DMS 273 treated with DMSO at 0.1 percent for 48 hours (cell line): ENCODE measurements at places on chromosomes 5 and 9.

- no peak for DNase-seq
Measured at GRCh38 chr9:136046554-136046920, 48.6 kb downstream of the NACC2 start.

GRCh38 chr9:68493958-68494577, 46.6 kb downstream of the TMEM252 start:
- DNase-seq: peak; percentile 2

DNA sequence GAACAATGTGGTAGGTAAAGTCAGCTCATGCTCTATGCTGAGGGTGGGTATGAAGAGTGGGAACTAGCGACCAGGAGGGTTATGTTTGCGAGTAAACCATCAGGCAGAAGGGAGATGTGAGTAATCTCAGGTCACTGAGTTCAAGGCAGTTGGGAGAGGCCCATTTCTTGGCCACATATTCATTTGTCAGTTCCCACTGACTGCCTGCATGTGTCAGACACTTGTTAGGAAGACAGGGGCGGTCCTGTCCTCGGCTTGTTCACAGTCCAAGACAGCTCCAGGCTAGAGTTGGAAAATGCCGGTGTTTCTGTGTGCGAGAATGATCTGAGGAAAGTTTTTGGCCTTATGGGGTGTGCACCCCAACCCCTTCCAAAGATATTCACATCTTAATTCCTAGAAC, 48.6 kb upstream of the GDNF start:
- no peak for DNase-seq

DNA sequence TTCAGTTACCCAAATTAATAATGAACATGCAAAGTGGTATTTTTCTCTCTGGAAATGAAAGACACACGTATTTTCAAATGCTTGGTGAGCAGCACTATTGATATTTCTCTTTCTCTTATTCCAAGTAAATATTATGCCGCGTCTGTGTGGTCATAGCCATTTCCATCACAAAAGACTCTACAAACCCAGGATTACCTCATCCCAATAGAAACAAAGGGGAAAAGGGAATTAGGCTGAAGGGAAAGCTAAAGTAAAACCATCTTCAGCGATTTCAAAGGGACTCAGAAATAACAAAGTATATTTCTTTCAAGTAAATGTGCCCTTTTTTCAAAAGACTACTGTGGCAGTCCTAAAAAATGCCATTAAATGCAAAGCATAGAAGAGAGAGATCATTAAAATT, 62.0 kb upstream of the FST start:
- no peak for DNase-seq

DNA sequence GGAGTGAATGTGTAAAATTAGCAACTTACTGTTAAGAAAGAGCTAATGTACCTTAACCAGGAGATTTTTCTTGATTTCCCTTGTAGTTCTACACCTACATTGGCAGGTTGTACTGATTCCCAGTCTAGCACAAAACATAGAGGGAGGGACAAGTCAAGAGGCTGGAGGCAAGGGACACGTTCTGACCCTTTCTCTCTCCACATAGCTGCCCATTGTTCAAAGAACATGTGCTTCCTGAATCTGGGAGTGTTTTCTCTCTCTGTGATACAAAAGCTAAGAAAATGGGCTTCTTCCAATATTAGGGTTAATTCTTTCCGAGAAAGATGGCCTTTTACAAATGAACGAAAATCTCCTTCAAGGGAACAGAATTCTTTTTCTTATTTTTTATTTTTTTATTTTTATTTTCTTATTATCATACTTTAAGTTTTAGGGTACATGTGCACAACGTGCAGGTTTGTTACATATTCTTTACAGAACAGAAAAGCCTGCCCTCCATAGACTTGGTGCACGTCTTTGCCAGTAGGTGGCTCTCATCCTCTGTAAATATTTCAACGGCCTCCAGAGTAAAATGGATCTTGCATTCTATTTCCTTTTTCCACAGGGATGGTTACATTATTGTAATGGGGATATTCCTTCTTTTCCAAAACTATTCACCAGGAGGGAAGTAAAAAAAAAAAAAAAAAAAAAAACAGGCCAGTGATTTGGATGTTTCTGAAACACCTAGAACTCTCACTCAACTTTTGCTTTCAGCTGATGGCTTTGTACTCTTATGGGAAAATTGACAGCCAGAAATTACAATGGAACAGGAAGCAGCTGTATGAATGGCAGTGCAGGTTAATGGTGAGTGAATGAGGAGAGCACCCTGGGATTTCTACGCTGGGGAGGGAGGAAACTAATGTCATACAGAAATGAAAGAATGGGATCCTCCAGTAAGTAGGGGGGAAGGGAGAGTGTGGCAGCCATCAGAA, 13.1 kb upstream of the IFNA5 start:
- peak; percentile 14 for DNase-seq

DNA sequence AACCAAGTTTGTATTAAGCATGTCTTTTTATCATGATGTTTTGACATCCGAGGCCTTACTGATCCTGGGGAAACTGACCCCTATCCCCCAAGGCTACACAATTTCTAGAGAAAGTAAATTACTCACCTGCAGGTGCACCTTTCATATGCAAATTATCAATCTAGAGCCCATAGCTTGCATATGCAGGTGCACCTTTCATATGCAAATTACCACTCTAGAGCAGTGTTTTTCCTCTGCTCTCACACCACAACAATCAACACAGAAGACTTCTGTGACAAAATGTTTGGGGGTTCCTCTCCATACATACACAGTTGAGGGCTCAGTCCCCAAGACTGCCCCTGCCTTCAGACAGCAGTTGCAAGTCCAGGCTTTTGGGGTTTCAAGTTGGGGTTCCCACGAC, 203.7 kb upstream of the RORB start:
- no peak for DNase-seq

- DNase-seq: no peak
Measured at GRCh38 chr5:72645064-72645846, 138.0 kb upstream of the ZNF366 start.

DNA sequence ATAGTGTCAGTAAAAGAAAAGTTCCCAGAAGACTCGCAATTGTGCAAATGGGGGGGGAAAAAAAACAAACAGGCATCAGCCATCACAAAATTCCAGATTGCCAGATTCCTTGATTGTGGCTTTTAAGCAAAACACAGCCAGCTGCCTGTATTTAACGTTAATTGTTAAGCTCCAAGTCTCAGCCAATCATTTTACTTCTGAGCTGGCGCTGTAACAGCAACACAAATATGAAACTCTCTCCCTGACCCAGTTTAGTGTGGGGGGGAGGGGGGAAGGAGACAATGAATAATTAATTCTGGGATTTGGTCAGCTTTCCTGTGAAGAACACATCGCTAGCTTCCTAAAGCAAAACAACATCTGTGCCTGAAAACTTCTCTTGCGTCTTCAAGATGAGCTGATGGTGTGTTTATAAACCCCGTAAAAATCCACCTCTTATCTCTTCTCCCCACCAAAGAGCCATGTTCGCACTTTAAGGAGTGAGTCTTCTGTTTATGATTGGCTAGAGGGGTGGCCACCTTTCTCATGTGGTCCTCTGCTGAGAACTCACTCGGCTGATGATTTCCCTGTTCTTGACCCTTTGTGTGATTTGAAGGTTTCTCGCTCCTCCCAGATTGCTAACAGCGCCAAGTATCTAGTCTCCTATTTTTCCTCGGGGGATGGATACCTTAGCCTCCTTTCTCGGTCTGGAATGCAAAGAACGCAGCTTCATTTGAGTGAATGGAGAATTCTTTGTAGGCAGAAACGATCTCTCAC, 160.2 kb upstream of the DAPK1 start:
- DNase-seq: peak; percentile 21

- DNase-seq: no peak
Measured at GRCh38 chr9:130570208-130570607, 9.2 kb upstream of the FUBP3 start.

DNA sequence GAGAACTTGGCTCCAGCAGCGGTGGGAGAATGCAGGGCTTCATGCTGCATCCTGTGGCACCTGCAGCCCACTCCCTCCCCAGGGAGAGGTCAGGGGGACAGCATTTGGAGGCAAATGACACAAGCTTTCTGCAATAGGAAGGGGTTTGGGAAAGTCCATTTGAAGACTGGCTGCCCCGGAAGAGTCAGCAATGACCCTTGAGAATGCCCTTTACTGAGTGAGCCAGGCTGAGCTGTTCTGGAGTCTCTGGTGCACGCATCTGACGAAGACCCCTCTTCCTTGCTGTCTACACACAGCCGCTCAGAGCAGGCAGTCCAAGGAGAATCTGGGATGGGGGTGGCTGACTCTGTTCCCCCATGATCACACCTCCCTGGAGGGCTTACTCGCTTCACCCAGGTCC, 5.5 kb upstream of the NXNL2 start:
- DNase-seq: no peak

DNA sequence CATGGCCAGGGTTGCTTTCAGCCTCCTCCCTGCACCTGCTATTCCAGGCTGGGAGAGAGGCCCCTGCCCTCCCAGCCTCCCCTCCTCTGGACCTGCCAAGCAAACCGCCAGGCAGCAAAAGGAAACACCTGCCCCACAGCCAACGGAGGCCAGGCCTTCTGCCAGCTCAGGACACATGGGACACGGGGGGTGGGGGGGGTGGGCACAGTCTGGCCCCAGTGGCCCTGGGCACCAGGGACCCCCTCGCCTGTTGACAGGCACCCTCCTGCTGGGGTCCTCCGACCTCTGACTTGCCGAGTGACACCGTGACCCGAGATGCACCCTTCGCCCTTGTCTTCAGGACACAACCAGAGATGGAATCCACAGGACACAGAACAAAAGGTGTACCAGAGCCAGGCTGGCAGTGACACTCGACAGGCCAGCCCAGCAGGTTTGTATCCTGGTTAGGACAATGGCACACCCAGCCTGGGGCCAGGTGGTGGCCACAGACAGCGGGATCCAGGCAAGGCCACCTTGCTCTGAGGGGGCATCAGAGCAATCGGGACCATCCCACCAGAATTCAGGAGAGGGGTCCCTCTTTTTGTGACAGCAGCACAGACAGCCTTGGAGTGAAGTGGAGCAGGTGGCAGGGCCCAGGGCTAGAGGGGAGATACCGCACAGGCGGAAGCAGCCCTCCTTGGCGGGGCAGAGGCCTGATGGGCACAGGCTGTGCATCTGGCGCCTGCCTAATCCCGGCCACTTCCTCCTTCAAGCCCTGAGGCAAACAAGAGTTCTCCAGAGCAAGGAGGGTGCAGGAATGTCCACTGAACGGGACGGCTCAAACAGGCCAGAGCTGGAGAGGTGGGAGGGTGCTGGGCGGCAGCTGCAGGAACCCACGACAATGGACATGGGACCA, 1.3 kb upstream of the TMEM210 start:
- DNase-seq: no peak

DNA sequence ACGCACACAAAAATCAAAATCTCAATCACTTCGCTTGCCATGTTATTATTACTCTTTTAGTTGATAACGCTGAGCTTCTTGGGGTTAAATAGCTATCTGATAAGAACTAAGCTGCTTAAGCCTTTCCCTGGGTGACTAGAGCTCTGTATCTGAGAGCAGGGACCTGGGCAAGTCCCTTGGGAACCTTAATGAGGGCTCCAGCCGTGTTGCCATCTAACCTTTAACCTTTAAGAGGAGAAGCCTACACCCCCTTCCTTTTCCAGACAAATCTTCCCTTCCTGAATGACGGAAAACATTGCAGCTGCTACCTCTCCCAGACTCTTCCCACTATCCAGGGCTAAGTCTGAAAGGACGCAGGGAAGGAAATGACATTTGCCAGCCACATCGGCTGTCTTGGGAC, 216.5 kb upstream of the RAI14 start:
- no peak for DNase-seq

DNA sequence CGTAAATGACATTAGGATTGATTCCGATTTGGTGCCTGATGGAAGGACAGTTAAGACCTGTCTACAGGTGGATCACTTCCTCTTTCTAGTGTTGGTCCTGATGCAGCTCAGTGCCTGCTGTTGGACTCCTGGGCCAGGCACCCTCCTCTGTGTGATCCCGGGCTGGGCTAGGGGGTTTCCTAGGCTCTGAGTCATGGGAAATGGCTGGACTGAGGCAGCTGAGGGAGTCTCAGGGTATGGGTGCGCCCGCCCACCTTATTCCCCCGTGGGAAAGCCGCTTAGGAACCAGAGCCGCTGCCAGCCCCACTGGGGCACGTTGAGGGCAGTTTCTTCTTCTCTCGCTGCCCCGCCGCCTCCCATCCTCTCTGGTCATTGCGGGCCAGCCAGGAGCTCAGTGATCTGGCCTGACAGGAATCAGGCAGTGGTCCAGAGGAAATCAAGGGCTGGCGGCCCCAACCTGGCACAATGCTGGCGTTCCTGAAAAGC, 12.9 kb downstream of the TCF7 start:
- DNase-seq: no peak

GRCh38 chr5:29822521-29822920, 1371.0 kb upstream of the CDH6 start:
- DNase-seq: no peak

DNA sequence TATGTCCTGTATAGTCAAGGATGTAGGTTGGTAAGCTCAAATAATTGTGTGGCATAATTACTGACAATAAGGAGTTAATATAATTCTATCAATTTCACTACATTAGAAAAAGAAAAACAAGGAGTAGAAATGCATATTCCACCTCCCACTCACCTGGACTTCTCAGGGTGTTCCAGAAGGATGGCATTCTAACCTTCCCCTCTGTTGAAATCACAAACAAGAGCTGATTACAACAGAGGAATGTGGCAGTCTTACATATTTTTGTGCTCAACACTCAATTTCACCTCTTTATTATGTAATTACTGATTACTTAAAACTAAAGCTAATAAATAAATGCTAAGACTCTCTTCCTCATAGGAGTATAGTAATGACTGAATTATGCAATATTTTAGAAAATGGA, 745.3 kb downstream of the DTWD2 start:
- DNase-seq: no peak

DNA sequence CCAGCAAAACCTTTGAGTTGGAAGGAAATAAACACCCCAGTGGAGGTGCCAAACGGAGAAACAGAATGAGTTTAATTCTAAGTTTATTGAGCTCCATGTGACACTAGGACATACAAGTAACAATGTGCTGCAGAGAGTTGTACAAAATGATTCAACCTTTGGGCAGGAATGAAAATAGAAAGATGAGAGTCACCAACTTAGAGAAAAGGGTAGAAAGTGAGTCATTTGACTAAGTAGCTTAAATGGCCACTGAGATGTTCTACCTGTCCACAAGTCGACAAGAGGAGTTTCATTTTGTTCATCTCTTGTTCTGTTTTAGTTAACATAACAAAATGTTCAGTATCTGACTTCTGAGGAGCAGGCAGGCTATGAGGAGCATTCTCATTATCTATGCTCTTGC, 284.7 kb downstream of the NR2F1-AS1 start:
- no peak for DNase-seq

GRCh38 chr5:56656846-56657726, 158.3 kb upstream of the MAP3K1 start:
- DNase-seq: no peak

DNA sequence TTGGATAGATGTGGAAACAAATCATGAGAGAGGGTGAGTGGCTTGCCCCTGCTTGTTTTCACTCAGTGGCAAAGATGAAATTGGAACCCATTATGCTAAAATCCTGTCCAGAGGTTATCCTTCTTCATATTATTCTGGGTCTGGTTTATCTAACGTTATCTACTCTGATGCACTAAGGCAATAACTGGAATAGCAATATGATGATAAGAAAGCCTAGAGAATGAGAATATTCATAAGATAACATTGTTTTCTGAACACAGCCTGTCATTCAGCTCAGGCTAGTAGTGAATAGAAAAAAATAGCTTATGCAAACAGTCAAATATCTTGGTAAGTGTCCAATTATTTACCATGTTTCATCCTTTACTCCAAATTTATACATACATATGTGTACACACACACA, 132.0 kb upstream of the C6 start:
- DNase-seq: no peak

- no peak for DNase-seq
Measured at GRCh38 chr9:129237164-129237611, 59.1 kb upstream of the IER5L start.
